Activated CD8-positive, alpha-beta memory T cell treated with anti-CD3 and anti-CD28 coated beads for 1 hour (primary cell): ENCODE measurements at places on chromosomes 5 and 9.

GRCh38 chr9:93081081-93081529, 14.9 kb upstream of the CARD19 start:
- no peak for DNase-seq

- DNase-seq = no peak
Measured at GRCh38 chr5:148909766-148910165, 83.4 kb downstream of the ADRB2 start.

DNA sequence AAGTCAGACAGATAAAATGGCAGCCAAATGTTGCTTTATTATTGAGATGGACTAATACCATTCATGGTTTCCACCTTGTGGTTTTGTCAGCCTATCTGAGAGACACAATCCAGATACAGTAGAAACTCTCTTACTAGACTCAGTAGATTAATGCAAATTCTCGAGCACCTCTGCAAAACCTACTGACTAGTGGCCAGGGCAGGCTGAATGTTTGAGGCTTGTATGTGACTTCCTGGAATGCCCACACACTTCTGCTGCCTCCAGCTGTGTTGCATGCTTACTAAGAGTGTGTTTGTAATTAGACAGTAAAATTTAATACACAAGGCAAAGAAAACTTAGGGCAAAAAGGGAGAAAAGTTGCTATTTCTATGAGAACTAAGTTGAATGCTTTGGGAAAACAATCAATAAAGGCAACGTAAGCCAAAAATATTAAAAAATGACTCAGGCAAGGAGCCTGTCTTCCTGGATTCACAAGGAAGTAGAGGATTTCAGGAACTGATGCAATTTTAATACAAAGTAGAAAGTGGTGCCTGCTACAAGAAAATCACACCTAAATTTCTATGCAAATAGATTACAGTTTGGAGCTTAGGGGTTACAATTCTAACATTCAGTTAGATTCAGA, 30.2 kb upstream of the CCNG1 start:
- DNase-seq = no peak

DNA sequence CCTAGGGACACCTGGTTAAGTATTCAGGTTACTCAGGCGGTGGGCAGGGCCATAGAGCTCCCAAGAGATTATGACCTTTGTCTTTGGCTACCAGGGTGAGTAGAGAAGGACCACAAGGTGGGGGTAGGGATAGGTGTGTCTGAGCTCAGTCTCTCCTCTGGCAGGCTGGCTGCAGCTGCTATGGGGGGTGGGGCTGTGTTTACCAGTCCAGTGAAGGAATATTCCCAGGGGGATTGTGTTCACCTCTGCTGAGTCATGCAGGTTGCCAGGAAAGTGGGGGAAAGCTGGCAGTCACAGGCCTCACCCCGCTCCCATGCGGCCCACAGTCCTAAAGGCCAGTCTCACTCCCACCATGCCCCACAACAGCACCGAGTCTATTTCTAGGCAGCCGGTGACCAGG, 53.6 kb upstream of the POU5F2 start:
- DNase-seq = no peak

DNA sequence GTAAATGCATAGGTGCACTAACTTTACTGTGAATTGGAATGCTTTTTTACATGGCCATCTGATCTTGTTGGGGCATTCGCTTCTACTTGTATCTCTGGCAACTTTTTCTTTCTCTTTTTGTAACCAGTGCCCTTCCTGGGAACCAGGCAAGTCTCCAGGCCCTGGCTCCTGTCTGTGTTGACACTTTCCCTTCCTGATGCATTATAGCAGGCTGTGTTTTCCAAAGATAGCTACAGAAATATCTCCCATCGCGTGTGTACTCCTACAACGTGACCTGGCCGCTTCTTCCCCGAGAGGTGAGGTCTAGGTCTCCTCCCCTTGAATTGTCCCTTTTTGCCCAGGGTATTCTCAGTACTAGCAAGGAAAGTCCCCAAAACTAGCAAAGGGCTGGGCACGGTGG, 81.1 kb upstream of the SPIN1 start:
- DNase-seq = no peak

- no peak for DNase-seq
Measured at GRCh38 chr9:93950619-93951601, 4.2 kb downstream of the BARX1 start.

GRCh38 chr9:18260521-18260920, 213.4 kb upstream of the ADAMTSL1 start:
- no peak for DNase-seq

DNA sequence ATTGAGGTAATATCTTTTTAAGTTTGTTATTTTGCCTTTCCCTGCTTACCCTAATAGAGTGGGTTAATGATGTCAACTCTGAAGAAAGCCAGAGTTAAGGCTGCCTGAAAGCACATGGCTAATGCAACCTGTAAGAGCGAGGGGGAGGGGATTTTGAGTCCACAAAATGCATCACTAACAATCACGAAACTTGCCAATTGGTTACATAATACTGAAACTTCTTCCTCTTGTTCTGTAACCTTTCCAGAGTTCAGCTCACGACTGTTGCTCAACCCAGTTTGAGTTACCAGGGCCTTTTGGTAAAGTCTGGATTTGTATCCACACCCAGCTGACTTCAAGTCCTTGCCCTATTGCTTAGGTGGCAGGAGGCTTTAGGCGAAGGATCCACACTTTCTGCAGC, 308.8 kb downstream of the EFNA5 start:
- no peak for DNase-seq

GRCh38 chr5:122498163-122498562, 186.1 kb downstream of the SNCAIP start:
- DNase-seq = no peak
